ENCODE measurements at places on chromosomes 16 and 17.
A peak's percentile ranks its signal among the peaks of the same experiment; 100 is the strongest.

DNA sequence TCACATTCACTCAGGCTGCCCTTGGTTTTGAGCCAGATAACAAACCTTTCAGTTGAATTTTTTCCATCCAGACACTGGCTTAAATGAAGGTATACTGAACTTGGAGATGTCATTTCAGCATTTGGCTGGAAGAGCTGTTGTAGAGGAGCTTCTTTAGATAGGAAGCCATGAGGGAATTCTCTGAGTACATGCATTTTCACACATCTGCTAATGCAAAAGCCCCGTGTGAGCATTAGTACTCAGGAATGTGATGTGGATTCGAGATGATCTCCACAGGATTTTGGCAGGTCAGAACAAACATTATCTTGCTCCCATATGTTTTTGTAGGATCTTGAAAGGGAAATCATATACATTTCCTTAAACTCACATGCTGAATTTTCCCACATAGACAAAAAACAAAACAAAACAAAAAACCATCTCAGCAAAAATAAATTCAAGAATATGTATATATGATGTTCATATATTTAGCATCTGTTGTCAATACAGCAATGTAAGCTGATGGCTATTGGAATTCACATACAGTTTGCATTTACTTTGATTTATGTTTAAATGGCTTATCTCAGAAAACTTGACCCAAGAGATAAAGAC, 277.2 kb upstream of the TBX2 start:
- no peak for DNase-seq

DNA sequence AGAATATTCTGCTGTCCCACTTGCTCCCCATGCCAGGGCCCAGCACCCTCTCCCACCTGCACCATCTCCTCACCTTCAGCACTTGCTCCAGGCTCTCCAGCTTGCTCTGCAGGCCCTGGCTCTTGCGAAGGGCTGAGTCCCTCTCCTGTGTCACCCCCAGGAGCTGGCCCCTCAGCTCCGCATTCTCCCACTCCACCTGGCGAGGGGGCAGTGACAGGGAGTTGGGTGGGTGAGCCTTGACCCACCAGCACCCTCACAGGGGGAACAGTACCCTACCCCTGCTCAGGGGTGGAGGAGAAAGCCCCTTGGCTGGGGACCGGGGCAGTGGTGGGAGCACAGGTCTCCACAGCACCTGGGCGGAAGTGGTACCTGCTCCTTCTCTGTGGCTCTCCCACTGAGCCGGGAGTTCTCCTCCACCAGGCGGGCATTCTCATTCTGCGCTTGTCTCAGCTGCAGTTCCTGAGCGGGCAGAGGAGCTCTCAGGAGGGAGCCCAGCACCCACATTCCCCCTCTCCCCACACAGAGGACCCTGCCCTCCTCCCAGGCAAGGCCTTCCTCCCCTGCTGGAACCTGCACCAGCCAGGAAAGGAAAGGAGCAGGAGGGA, 5.9 kb downstream of the TSPOAP1 start:
- no peak for DNase-seq

GRCh38 chr16:89615596-89616090, 2.2 kb downstream of the DPEP1 start:
- no peak for DNase-seq

DNA sequence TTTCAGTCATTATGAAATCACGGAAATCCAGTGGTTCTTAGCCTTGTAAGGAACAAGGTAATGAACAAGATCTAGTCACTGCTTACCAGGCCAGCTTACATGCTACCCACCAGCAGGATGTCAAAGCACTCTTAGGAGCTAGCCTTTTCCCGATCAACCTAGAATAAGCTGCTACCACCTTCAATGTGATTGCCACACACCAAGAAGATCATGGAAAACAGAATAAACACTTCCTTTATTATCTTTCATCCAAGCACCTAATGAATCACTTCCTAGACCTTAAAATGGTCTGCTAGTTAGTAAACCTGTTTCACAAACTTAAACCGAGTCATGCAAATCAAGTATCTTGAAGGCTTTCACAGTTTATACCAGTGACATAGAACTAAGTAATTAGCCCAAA, 5.0 kb downstream of the BBS2 start:
- no peak for DNase-seq

DNA sequence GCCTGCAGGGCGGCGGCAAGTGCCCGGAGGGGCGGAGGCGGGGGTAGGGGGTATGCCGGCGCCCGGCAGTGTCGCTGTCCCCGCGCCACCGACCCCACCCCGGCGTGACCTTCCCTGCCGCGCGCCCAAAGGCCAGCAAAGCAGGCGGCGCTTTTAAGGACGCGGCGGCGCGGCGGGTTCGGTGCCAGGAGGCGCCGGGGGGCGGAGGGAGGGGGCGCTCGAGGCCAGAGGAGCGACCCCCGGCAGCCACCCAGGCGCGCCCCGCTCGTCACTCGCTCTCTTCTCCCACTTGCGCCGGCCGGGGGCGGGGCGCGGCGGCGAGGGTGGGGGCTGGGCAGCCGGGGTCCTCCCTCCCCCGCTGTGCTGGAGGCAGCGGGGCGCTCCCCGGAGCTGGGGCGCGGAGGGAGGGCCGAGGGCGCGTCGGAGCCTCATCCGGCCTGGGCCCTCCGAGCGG, 8.6 kb upstream of the BAHCC1 start:
- DNase-seq, result peak; percentile 27

- no peak for DNase-seq
These were observed 6.4 kb upstream of the USP36 start for GRCh38 chr17:78847052-78847451.

GRCh38 chr16:27699540-27699939, 149.6 kb downstream of the KATNIP start:
- DNase-seq, result no peak

DNA sequence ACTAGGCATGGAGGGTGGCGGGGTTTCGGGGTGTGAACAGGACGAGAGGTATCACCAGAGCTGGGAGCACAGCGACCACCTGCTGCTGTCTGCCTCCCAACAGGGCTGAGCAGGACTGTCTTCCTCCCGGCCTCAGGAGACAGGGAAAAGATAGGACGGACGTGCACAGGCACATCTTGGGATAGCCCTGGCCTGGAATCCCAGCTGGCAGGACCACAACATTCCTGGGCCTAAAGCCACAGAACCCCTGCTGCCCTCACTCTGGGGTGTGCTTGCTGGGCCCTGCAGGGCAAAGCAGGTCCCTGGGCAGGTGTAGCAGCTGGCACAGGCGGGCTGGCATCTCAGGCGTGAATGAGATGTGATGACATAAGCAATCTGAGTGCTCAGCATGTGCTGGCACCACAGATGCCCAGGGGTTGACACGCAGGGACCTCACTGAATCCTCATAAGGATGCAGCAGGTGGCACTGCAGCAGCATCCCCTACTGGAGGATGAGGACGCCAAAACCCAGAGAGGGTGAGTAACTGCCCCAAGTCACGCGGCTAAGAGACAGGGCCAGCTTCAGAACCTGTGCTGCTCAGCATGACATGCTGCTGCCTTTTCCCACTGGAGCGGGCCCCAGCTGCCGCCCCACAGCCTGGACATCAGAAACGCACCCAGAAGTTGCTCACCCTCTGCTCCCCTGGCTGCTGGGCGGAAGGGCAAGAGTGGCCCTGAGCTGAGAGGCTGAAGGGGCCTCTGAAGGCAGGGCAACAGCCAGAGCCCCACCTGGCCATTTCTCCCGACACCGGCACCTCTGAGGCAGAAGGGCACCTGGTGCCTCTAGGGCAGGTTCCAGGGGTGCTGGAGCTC, 7.1 kb downstream of the CORO7 start:
- no peak for DNase-seq

GRCh38 chr16:84324434-84325262, 30.0 kb downstream of the WFDC1 start:
- DNase-seq, result no peak

DNA sequence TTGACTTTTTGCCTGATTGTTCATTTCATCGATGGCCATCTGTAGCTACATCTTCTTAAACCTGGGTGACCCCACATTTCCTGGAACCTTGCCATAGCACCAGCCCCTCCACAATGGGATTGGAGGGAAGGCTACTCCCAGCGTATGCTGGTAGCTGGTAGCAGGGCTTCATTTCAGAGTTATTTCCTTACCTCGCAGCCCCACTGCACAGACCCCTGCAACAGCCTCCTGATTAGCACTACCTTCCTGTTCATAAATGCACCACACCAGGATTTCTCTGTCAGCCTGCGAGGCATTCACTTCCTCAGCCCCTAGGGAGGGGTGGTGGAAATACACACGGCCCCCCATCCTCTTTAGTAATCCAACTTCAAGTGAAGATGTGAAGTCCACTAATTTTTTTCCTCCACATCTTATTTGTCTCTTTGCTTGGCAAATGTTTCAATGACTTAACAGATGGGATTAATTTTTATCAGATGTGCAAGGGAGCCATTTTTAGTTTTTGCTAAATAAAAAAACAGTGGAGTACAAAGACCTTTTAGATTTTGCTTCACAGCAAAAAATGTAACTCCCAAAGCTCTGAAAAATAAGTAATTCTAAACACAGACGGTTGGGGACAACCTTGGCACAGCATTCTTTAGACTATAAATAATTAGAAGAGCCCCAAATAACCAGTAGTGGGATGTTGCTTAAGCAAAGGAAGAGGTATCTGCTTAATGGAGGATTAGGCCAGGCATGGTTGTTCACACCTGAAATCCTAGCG, 76.6 kb downstream of the CLEC16A start:
- no peak for DNase-seq

GRCh38 chr17:38705803-38706504, 881 bp downstream of the MLLT6 start:
- no peak for DNase-seq

DNA sequence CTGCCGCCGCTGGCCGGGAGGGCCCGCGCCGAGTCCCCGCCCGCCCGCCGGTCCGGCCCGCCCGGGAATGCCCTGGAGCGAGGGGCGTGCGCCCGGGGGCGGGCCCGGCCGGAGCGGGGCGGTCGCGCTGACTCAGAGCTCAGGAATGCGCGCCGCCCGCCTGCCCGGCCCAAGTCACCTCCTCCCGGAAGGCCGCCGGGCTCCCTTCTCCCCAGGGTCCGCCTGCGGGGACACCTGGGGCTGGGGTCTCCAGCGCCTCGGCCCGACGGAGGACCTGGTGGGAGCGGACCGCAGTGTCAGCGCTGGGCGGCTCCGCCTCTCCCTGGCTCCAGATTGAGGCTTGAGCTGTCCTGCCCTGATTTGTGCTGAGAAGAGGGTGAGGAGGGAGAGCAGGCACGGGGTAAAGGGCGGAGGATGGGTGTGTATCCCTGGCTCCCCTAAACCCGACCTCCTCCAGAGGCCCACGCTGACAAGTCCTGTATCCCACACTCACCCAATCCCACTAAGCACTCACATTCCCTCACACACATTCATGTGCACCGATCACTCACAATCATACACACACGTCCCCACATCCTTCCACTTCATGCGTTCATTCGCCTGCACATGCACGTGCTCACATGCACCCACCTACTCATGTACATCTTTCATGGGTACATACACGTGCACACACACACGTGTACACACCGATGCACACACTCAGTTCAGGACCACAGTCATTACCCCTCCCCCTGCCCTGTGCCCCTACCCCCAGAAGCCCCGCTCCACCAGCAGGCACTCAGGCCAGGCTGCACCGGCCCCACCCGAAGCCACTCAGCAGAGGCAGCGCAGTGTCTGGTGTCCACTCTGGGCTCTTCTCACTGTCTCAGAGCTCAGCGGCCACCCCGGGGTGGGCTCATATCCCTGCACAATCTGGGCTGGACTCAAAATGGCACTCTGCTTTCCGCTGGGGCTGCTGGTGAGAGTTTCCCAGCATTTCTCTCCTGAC, at the start of gene RHBDF1:
Gene RHBDF1 (minus strand): TSS at position 71 of the 988 bp plus-strand sequence. CDS start 7,616 bp downstream, outside the sequence.
- no peak for DNase-seq

DNA sequence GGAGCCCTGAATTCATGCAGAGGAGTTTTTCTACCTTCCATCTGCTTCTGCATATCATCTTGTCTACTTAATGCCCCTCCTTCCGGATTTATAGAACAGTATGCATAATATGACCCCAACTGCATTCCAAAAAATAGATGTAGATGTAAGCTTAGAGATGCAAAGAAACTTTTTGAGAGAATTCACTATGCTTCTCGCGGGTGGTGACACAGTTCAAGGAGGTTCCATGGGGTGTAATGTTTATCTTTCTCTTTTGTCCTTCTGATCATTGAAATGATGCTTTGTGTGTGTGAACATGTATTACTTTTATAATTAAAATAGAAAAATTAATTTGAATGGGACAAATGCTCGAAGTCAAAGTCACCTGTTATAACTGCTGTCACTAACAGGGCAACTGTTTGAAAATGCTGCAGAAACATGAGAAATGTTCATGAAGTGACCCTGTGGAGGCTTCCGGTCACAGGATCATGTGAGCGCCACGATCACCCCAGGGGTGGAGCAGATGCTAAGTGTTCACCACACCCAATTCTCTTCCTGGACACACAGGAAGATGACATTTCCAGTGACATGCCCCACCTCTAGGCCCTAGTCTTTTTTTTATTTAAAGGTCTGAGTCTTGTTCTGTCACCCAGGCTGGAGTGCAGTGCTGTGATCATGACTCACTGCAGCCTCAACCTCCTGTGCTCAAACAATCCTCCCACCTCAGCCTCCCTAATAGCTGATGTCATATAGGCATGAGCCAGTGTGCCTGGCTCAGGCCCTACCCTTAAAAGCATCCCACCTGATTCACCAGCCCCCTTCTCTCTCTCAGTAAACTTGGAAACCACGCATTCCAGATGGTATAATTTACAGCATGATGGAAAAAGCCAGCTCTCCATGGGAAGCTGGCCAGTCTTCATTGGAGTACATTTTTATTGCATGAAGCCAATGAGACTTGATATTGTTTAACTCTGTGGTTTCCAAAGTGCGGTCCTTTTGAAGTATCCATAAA, 21.0 kb upstream of the AGRP start:
- peak; percentile 74 for DNase-seq

GRCh38 chr16:4523686-4524085, 14.9 kb downstream of the CDIP1 start:
- no peak for DNase-seq

DNA sequence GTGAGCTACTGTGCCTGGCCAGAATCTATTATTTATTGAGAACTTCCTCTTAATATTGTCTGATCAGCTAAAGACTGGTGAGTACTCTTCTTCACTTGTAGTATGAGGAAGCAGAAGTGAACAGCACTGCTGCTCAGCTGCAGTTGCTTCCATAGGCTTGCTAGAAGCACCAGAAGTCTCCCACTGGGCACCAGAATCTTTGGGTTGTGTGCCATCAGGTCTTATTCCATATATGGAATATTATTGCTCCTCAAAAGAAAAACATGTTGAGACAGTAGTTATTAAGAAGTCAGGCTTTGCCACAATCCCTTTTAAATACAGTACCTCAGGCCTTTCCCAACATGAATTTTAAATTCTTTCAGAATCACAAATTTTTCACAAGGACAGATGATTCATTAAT, 17.2 kb downstream of the SNTB2 start:
- no peak for DNase-seq

- DNase-seq, result peak; percentile 68
These were observed 29.2 kb downstream of the GNA13 start for GRCh38 chr17:65027305-65027704.

GRCh38 chr17:19343256-19343630, 19.3 kb downstream of the B9D1 start:
- no peak for DNase-seq
